B cell (primary cell): ENCODE measurements at places on chromosomes 12 and 14. TPM values are rescaled to one million over a fixed set of nuclear protein-coding genes. Genes with fewer than 3 reads are reported as not detected.

DNA sequence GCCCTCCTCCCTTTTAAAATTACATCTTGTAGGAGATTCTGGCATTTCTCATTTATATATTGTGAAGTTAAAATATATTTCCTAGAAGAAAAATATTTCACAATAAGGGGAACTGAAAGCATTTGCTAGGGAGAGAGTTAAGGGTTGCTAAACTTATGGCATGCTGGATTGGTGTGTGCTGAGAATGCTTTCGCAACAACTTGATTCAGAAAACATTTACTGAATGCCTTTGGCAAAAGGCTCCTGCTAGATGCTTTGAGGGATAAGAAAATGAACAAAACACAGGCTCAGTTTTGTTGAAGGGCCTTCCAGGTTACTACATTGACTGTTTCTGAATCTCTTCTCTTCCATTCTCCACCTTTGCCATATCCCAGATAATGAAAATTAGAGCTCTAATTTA, 67.5 kb downstream of the DIP2B start:
- no peak for DNase-seq

GRCh38 chr14:32404784-32405573, 75.9 kb downstream of the AKAP6 start:
- DNase-seq: no peak

Gene ANO2
- not detected in 2 replicates for total RNA-seq

DNA sequence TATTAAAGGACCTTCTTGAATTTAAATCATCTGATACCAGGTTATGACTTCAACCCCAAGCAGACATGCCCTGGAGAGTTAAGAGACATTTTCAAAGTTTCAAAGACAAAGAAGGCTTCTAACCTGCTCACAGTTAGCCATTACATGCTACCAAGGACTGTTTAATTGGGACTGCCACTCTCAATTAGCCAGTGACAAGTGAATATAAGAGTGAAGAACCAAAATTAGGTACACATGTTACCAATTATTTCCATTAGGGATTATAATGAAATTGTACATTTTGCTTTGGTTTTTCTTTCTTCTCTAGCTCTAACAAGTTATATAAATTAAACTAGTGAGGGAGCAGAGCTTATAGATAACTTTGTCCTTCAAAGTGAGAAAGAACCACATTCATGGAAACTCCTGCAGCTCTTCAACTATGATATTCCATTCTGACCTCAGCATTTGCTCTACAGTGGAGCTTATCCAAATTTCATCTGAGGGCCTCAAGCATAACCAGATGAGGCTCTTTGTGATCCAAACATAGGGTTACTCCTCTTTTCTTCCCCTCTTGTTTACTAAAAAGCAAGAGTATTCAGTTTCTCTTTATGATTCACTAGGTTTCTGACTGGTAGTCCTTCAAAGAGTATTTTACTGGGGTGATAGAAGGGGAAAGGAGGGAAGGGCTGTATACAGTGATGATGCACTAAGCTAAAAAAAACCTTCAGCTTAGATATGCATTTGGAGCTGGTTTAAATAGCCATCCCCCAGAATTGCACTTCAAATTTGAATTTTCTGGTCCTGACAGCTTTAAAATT, 91.3 kb downstream of the DUSP6 start:
- DNase-seq: no peak

GRCh38 chr12:71242511-71242910, 84.7 kb upstream of the TSPAN8 start:
- no peak for DNase-seq

DNA sequence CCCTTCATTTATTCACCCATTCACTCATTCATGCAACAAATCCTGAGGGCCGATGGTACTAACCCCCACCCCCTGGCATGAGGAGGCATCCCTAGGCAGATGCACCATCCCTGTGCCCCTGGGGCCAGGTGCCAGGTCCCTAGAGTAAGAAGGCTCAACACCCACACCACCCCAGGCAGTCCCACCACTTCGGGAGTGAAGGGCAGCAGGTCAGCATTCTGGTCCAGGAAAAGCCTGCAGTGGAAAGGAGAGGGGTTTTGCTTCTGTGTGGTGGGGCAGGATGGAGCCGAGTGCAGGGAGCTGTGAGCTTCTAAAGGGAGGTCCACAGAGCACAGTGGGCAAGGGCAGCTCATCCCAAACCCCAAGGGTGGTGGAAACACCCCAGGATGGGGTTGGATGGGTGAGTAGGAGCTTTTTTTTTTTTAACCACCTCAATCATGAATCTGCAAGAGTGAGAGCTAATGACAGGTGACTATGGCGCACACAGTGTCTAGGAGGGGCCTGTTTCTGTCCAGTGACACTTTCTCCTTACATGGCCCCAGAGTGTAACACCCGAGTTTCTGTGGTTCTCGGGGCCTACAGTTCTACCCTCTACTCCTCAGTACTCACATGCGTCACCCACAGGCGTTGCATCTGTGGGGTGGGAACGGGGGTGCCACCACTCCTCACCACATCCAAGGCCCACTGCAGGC, 414.3 kb downstream of the TMEM121 start:
- DNase-seq: no peak

DNA sequence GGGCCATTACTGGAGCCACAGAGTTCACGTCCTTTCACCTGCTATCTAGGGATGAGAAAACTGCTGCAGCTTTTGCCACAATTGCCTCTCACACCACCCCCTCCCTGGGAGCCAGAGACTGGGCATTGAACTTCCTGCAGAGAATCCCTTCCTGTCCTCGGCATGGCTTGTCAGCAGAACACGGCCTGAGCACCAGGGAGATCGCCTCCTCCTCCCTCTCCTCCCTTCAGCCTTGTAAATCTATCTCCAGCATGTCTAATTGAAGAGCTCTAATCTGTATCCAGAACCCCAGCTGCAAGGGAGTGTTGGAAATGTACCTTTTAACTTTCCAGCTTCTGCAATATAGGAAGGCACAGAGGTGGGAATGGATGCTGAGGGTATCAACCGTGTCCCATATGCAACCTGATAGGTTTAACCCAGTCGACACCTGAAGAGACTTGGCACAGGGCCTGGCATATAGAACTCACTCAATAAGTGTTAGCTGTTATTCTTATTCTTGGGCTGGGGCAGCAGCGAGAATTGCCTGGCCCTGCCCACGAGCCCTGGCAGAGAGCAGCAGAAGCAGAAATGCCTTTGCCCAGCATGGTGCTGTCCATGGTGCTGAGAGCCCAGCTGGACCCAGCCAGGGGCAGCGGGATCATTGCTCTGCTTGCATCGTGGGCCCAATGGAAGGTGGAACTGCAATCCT, 26.8 kb downstream of the TMEM63C start:
- peak; percentile 53 for DNase-seq

GRCh38 chr12:122982477-122982815, 2.0 kb downstream of the ARL6IP4 start:
- no peak for DNase-seq

DNA sequence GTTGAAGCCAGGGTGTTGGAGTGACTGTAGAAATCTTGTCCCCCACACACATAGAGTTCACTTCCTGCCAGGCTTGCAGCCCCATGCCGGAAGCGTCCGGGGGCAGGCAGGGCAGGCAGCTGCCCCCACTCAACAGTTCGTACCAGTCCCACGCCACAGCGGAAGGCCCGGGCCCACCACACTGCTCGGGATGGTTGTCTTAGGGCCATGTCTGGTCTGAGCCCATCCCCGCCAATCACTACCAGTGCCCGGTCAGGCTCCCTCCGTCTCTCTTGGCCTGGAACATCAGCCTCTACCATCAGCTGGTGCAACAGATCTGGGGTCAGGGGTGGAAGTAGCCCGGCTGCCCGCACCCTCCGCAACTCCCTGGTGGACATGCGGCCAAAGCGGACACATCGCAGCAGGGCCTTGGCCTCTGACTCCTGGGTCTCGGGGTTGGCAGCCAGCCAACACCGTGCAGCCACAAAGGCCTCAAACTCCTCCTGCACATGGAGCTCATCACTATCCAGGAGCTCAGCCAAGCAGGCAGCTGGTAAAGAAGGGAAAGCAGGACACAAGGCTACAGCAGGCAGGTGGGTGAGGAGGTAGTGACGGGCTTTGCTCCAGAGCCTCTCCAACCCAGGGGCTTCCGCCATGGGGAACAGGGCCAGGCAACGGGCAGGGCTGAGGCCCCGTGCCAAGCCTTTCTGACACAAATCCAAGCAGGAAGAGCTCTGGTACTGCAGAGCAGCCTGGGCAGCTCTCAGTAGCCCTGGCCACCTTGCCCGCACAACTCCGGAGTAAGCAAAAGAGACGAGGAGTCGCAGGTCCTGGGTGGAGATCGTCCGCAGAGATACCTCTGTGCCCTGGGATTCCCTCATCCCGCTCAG, 5.9 kb downstream of the KLHL33 start:
- DNase-seq: no peak

DNA sequence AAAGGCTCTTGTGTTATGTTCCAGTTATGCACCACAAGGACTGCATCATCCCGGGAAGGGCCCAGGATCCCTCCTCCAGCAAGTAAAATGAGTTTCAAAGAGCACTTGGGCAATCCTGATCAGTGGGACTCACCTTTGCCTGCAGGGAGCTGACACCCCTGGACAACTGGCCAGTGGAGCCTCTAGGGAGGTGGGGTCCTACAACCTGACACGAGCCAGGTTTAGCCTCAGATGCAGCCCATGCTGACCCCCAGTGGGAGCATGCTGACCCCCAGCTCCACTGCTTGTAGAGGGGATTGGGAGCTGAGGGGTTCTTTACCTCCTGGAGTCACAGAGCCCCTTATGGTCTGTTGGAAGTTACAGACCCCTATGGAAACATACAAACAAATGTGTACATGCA, 365.8 kb downstream of the CACNA1C start:
- no peak for DNase-seq

GRCh38 chr12:3083921-3084347, 6.8 kb downstream of the TSPAN9 start:
- no peak for DNase-seq

GRCh38 chr12:53940443-53941014, 1.9 kb downstream of the HOXC13 start:
- DNase-seq: no peak

GRCh38 chr14:103416916-103417315, 31.7 kb downstream of the MARK3 start:
- DNase-seq: no peak

Gene TIMELESS
- total RNA-seq: 44.4 and 46.6 TPM in 2 replicates

- DNase-seq: peak; percentile 63
Measured at GRCh38 chr14:100256339-100256895, 17.5 kb downstream of the YY1 start.

- DNase-seq: no peak
Measured at GRCh38 chr14:25943329-25943728, 654.5 kb downstream of the NOVA1 start.

- no peak for DNase-seq
Measured at GRCh38 chr12:617304-617915, 45.8 kb downstream of the NINJ2 start.

DNA sequence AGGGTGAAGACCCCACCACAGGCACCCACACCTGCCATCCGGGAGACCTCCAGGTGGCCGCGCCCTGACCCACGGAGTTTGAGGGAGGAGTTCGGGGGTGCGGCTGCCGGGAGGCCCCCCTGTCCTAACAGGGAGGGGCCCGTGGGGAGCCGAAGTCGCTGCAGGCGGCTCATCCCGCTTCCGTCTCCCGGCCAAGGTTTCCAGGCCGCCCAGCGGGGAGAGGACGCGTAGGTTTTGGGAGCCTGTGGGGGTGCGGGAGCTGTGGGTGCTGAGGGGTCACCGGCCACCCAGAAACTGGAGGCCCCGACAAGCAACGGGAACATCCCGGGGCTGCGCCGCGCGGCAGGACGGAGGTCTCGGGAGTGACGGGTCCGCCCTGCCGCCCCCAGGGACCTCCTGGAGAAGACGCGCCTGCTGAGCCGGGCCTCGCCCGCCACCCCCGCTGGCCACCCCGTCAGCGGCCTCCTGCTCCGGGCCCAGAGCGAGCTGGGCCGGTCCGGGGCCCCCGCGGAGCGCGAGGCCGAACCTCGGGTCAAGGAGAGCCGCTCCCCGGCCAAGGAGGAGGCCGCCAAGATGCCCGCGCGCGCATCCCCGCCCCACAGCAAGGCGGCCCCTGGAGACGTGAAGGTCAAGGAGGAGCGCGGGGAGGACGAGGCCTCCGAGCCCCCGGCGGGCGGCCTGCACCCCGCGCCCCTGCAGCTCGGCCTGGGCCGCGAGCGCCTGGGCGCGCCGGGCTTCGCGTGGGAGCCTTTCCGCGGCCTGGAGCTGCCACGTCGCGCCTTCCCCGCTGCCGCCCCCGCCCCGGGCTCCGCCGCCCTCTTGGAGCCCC, 27.6 kb downstream of the LRCOL1 start:
- DNase-seq: no peak

GRCh38 chr12:53939141-53940108, 794 bp downstream of the HOXC13 start:
- peak; percentile 39 for DNase-seq

- no peak for DNase-seq
Measured at GRCh38 chr12:3463921-3464320, 27.1 kb upstream of the PRMT8 start.

DNA sequence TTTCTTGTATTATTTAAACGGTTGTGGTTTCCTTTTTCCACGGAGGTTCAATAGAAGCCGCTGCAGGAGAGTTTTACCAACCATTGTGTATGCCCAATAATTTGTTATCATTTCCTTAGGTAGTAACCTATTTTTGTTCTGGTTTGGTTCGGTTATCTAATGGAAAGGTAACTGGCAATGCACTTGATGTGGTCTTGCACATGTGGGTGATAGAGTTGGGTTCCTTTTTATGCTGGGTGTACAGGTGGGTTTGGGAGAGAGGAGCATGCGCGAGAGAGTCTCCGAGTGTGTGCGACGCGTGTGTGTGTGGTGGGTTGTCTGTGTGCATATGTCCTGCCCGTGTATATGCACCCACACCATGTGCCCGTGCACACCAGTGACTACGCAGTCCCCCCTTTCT, 102.7 kb upstream of the FKBP4 start:
- DNase-seq: no peak

Gene RNU6-7
- total RNA-seq: not detected in 2 replicates

DNA sequence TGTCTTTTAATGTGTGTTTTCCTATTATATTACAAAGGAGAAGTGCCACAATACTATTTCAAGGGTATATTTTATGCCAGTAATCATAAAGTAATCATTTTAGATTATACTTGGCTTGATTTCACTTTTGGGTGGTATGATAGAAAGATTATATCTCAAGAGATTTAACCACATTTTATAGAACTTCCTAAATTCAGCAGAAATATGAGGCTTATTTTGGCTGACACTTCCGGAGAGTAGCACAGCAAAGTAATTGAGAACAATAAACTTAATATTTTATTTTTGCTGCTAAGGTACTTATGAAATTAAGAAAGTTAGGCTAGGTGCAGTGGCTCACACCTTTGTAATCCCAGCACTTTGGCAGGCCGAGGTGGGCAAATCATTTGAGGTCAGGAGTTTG, 319.1 kb downstream of the NPAS3 start:
- DNase-seq: no peak

DNA sequence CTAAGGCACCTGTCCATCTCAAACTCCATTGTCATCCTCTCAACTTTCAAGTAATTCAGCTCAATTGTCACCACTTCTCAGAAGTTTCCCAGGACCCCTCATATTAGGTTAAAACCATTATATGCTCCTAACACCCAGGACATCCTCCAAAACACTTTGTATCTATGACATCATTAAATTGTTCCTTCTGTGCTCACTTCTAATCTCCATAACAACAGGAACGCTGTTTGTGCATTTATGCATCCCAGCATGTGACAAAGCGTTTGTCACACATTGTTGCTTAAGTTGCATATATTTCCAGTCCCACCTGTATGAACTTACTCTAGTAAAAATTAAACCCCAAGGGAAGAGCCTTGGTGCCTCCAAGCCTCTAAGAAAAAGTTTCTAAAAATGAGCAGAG, 133.9 kb downstream of the TBX5 start:
- no peak for DNase-seq

Gene ARHGAP9
- total RNA-seq: 154 and 161 TPM in 2 replicates

Gene SPRING1
- 43.7 and 45.9 TPM in 2 replicates for total RNA-seq

Gene GDF3
- not detected in 2 replicates for total RNA-seq
